ENCODE measurements at places on chromosomes 11 and 22.

GRCh38 chr11:46845740-46846509 lies at the start of gene CKAP5:
CKAP5 (minus strand) TSS chr11:46846280; CDS start chr11:46821231, 25,049 bp downstream.
- peak; percentile 86 for DNase-seq

- no peak for DNase-seq
Observed at GRCh38 chr11:66136752-66137123, 66.7 kb downstream of the PACS1 start.

GRCh38 chr11:22680628-22681027 lies 14.2 kb downstream of the GAS2 start:
- no peak for DNase-seq

DNA sequence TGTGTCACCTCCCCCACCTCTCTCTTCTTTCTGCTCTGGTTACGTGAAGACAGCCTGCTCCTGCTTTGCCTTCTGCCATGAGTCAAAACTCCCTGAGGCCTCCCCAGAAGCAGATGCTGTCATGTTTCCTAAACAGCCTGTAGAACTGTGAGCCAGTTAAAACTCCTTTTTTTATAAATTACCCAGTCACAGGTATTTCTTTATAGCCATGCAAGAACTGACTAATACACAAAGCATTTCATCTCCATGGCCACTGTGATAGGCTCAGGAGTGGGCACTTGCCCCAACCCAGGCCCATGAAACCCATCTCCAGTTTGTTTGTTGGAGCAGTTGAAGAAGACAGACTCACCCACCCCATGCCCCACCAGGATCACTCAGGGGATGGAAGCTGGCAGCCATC lies 253.3 kb upstream of the ISX start:
- no peak for DNase-seq

GRCh38 chr11:100445231-100445735 lies 241.8 kb upstream of the ARHGAP42 start:
- DNase-seq, result peak; percentile 34

DNA sequence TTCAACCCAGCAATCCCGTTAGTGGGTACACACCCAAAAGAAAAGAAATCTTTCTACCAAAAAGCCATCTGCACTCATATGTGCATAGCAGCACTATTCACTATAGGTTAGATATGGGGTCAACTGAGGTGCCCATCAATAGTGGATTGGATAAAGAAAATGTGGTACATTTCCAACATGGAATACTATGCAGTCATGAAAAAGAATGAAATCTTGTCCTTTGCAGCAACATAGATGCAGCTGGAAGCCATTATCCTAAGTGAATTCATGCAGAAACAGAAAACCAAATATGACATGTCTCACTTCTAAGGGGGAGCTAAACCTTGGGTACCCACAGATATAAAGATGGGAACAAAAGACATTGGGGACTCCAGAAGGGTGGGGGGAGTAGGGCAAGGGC lies 1.9 kb upstream of the ARHGAP8 start:
- no peak for DNase-seq

DNA sequence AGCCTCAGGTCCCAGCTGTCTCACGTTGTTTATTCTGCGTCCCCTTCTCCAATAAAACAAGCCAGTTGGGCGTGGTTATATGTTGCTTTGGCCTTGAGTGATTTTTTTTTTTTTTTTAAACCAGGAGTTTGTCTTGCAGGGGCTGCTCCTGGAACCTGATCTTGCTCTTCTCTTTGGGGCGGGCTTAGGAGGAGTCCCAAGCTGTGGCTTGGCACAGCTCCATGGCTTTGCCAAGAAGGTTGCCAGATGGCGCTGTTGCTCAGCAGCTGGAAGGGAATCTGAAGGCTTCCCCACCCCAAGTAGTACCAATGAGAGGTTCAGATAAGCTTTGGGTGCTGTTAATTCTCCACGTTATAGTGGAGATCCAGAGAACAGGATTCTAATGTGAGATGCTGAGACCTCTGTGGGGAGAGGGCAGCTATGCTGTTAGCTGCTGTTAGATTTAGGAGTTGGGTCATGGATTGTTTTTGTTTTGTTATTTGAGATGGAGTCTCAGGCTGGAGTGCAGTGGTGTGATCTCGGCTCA lies 2.0 kb upstream of the FERMT3 start:
- peak; percentile 87 for DNase-seq

- DNase-seq, result no peak
Observed at GRCh38 chr22:22380098-22381030, 128.2 kb downstream of the ZNF280B start.

DNA sequence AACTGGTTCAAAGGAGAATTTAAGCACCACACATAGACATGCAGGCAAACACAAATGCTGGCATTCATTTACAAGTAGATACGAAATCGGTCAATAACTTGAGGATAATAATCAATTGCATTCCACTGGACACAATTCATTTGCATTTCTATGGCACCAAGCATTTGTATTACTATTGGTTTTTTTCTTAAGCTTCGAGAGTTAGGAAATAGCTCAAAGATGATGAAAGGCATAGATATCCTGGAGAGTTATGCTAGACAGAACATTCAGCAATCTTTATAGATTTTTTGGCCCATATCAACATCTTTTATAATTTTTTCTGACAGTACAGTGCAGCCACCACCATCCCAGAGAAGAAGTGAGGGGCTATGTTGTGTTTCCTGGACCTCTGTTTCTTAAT lies 544.4 kb downstream of the MIAT start:
- DNase-seq, result no peak

- peak; percentile 62 for DNase-seq
Observed at GRCh38 chr11:43832536-43832935, 48.1 kb upstream of the ALKBH3 start.

DNA sequence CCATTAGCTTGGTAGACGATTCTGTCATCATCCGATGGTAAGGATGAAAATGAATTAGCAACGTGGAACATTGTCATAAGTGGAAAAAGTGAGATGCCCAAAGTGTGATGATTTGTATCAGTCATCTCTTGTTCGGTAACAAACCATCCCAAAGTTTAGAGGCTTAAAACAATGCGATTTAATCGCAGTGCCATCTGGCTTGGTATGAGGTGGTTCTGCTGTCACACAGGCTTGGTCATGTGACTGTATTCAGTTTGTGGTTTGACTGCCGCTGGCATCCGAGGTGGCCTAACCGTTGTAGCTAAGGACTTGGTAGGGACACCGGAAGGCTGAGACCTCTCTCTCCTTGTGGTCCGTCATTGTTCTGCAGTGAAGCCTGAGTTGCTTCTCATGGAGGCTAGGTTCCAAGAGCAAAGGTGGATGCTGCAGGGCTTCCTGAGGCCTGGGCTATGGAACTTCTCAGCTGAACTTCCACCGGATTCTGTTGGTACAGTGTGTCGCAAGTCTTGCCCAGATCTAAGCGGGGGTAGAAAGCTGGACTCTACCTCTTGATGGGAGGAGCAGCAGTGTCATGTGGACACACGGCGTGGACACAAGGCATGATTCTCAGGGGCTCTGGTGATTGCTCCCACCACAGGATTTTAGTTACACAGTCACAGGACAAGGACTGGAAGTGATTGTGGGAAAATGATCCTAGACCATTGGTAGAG lies 36.3 kb downstream of the BCR start:
- DNase-seq, result no peak

- no peak for DNase-seq
Observed at GRCh38 chr11:8038393-8038792, 42.6 kb upstream of the TUB start.

- DNase-seq, result no peak
Observed at GRCh38 chr11:35486446-35486845, 39.0 kb downstream of the PAMR1 start.

- peak; percentile 53 for DNase-seq
Observed at GRCh38 chr22:42937164-42937843, 77.6 kb downstream of the PACSIN2 start.

DNA sequence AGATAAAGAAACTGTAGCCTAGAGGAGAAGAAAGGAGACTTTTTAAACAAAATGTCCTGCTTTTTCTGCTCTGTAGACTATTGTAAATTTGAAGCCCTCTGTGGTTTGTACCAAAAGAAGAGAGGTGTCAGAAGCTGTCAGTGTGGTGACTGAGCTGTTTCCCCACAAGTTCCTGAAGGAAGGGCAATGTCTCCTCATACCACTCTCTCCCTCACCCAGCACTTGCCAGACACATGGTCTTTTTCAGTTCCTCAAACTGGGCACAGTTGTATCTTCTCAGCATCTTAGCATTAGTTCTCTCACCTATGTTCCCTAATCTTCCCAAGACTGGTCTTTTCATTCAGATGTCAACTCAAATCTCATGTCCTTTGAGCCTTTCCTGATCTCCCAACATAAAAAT lies 4.3 kb downstream of the BCO2 start:
- no peak for DNase-seq

GRCh38 chr11:46658259-46658658 lies 40.9 kb downstream of the ATG13 start:
- peak; percentile 47 for DNase-seq

GRCh38 chr11:133714471-133715375 lies 130.6 kb downstream of the SPATA19 start:
- no peak for DNase-seq

DNA sequence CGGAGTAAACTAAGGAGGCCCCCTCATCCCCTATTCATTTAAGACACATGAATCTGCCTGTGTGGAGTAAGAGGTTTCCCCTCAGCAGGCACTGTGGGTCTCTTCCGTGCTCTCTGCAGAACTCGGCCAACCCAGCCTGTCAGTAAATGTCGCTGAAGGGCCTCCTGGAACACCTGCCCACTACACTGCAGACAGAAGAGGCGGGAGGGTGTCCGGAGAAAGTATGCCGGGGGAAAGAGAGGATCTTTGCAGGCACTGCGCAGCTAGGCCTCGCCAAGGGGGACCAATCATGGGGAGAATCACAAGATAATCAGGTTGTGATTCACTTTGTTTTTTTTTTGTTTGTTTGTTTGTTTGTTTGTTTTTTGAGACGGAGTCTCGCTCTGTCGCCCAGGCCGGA lies 110.8 kb downstream of the MORC2 start:
- DNase-seq, result no peak

GRCh38 chr11:35609656-35610055 lies 8.6 kb upstream of the FJX1 start:
- no peak for DNase-seq

GRCh38 chr22:32233091-32233490 lies 22.1 kb downstream of the SLC5A4 start:
- DNase-seq, result no peak

Measured in NCI-H226 (cell line).